Aorta (tissue), 5 donors: ENCODE measurements at places on chromosomes 5 and 9. TPM values are rescaled to one million over a fixed set of nuclear protein-coding genes. Genes with fewer than 3 reads are reported as not detected.

DNA sequence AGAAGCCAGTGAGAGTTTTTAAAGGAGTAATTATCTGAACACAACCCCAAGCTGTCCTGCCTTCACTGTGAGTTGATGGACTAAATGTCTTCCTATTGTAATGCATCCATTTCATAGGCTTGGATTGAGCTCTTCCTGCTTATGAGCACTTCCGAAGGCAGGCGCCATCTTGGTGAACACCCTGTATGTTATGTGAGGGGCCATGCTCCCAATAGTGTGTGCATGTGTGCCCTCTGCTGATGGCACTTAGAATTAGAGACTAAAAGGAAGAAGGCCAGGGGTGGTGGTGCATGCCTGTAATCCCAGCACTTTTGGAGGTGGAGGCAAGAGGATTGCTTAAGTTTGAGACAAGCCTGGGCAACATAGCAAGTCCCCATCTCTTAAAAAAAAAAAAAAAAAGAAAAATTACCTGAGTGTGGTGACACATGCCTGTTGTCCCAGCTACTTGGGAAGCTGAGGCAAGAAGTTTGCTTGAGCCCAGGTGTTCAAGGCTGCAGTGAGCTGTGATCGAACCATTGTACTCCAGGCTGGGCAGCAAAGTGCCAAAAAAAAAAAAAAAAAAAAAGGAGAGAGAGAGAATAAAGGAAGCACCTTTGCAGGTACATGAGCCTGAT lies 65.0 kb downstream of the C9orf152 start:
- no peak for DNase-seq
- H3K4me3 ChIP-seq: no peak overlapping the region
- no peak overlapping the region for H3K27ac ChIP-seq
- no peaks in the 10 kb centered on the region for H3K27me3 ChIP-seq
- peaks cover 13% of the 10 kb centered on the region for H3K4me1 ChIP-seq

Gene C9orf43
- not detected for total RNA-seq

DNA sequence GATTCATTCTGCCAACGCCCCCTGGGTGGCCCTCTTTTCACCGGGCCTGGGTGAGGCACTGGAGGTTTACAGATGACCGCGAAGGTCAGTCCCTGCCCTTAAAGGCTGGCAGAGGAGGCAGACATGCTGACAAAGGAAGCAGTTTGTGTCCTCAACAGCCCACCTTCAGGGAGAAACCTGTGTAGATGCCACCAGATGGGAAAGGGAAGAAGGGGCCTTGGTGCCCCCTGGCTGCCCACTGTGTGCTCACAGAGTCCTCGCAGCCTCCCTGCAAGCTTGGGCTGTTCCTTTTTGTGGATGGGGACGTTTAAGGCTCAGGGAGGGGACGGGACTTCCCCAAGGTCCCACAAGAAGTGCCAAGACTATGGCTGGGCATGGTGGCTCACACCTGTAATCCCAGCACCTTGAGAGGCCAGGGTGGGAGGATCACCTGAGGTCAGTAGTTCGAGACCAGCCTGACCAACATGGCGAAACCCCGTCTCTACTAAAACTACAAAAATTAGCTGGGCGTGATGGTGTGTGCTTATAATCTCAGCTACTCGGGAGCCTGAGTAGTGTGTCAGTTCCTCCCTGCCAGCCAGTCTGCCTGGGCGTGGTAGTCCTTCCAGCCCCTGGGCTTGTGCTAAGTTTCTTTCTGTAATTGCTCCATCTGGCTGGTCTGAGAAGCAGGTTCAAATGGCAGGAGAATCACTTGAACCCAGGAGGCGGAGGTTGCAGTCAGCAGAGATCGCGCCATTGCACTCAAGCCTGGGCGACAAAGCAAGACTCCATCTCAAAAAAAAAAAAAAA lies 36.2 kb downstream of the NEK6 start:
- H3K36me3 ChIP-seq: no peaks in the 10 kb centered on the region
- H3K4me1 ChIP-seq: no peaks in the 10 kb centered on the region
- no peak for DNase-seq
- H3K27ac ChIP-seq: no peak overlapping the region
- no peak overlapping the region for H3K4me3 ChIP-seq

DNA sequence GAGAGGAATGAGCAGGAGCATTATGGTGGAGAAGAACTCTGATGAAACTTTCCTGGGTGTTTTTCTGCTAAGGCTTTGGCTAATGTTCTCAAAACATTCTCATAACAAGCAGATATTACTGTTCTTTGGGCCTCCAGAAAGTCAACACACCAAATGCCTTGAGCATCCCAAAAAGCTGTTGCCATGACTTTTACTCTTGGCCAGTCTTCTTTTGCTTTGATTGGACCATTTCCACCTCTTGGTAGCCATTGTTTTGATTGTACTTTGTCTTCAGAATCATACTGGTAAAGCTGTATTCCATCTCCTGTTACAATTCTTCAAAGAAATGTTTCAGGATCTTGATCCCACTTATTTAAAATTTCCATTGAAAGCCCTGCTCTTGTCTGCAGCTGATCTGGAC lies 139.6 kb downstream of the MAN2A1 start:
- H3K27me3 ChIP-seq: no peaks in the 10 kb centered on the region
- no peak overlapping the region for H3K4me3 ChIP-seq
- no peaks in the 10 kb centered on the region for H3K4me1 ChIP-seq
- no peaks in the 10 kb centered on the region for H3K36me3 ChIP-seq

GRCh38 chr5:9069650-9070049 lies 476.2 kb downstream of the SEMA5A start:
- no peaks in the 10 kb centered on the region for H3K4me1 ChIP-seq
- no peaks in the 10 kb centered on the region for H3K27me3 ChIP-seq
- no peak for DNase-seq

Gene IFNA6
- not detected for total RNA-seq

- no peak for DNase-seq
- H3K4me3 ChIP-seq: no peak overlapping the region
- no peak overlapping the region for H3K27ac ChIP-seq
- no peaks in the 10 kb centered on the region for H3K27me3 ChIP-seq
- H3K36me3 ChIP-seq: no peaks in the 10 kb centered on the region
Observed at GRCh38 chr9:98545021-98545420, 163.7 kb downstream of the GABBR2 start.

Gene ZFP37
- total RNA-seq: 6.8 TPM

GRCh38 chr5:6736106-6736505 lies 22.9 kb downstream of the TENT4A start:
- no peaks in the 10 kb centered on the region for H3K36me3 ChIP-seq
- no peak overlapping the region for H3K27ac ChIP-seq
- DNase-seq: no peak
- no peaks in the 10 kb centered on the region for H3K27me3 ChIP-seq

DNA sequence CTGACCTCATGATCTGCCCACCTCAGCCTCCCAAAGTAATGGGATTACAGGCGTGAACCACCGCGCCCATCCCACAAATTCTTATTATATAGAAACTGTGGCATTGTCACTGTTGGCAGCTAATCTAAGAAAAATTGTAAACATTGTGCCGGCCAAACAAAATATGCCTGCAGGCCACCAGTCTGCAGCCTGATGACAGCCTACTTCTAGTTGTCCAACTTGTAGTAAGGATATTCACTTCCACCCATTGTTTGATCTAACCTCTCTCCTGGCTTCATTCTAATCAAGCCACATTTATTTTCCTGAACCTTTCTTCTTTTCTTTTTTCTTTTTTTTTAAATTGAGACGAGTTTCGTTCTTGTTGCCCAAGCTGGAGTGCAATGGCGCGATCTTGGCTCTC lies 13.7 kb upstream of the TMED9 start:
- no peak overlapping the region for H3K4me3 ChIP-seq
- no peaks in the 10 kb centered on the region for H3K36me3 ChIP-seq
- H3K4me1 ChIP-seq: no peaks in the 10 kb centered on the region
- no peak overlapping the region for H3K27ac ChIP-seq
- peak; percentile 20 for DNase-seq
- H3K27me3 ChIP-seq: no peaks in the 10 kb centered on the region

Gene AK8
- 0.72 TPM for total RNA-seq

DNA sequence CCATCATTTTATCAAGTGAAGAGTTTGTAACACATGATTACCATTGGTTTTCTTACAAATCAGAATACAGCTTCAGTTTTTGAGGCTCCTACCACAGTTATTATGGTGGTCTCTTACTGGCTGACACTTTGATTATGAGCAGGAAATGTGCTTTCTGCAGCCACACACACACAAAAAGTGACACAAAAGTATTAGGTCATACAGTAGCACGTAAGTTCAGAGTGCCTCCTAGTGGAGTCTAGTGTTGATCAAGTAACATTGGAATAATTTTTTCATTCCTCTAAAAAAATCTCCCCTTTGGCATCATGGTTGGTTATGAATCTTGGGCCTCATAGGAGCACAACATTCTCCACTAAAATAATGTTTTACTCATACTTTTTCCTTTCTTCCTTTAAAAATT lies 37.6 kb downstream of the PAM start:
- no peak for DNase-seq
- no peak overlapping the region for H3K4me3 ChIP-seq

- H3K27me3 ChIP-seq: no peaks in the 10 kb centered on the region
- no peaks in the 10 kb centered on the region for H3K36me3 ChIP-seq
- H3K4me3 ChIP-seq: no peak overlapping the region
- H3K27ac ChIP-seq: no peak overlapping the region
- no peak for DNase-seq
Observed at GRCh38 chr9:21919377-21920362, 74.5 kb downstream of the CDKN2A start.

GRCh38 chr5:82470185-82470994 lies 192.2 kb upstream of the RPS23 start:
- no peaks in the 10 kb centered on the region for H3K27me3 ChIP-seq
- DNase-seq: no peak
- no peaks in the 10 kb centered on the region for H3K4me1 ChIP-seq
- H3K27ac ChIP-seq: no peak overlapping the region

DNA sequence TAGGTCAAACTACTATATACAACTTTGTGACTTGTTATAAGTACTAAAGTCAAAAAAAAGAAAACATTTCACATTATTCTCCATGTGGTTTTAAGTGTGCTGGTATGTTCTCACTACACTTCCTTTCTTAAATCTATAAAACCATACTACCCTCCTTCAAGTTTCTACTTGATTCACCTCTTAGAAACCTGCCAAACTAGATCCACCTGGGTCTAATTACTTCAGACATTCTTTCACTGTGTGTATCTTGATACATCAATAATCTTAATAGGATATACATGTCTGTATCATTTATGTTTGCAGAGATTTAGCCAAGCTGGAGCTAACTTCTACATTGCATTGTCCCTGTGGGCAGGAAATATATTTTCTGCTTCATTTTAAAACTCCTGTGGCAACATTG lies 1012.6 kb downstream of the EFNA5 start:
- H3K4me3 ChIP-seq: no peak overlapping the region
- H3K27ac ChIP-seq: no peak overlapping the region
- no peaks in the 10 kb centered on the region for H3K4me1 ChIP-seq
- DNase-seq: no peak

DNA sequence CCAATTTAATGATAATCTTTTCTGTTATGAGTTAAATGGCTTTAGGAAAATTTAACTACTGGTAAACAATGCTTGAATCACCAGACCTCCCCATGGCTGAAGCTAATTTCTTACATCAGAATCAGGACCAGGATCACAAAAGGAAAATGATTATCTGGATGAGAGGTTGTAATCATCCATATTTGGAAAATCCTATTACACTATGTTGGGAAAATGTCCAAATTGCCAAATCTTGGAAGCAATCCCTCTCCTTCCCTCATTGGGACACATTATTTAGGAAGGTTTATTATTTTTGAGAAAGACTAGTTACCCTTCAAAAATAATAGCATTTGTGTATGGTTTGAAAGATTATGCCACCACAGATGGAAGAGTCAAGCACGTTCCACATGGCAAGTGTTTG lies 130.7 kb upstream of the MINAR2 start:
- no peak overlapping the region for H3K27ac ChIP-seq
- DNase-seq: no peak
- no peaks in the 10 kb centered on the region for H3K36me3 ChIP-seq
- no peaks in the 10 kb centered on the region for H3K27me3 ChIP-seq
- H3K4me3 ChIP-seq: no peak overlapping the region
- H3K4me1 ChIP-seq: no peaks in the 10 kb centered on the region

- no peaks in the 10 kb centered on the region for H3K4me1 ChIP-seq
- DNase-seq: no peak
- no peak overlapping the region for H3K4me3 ChIP-seq
Observed at GRCh38 chr9:16459421-16460148, 410.9 kb downstream of the BNC2 start.

DNA sequence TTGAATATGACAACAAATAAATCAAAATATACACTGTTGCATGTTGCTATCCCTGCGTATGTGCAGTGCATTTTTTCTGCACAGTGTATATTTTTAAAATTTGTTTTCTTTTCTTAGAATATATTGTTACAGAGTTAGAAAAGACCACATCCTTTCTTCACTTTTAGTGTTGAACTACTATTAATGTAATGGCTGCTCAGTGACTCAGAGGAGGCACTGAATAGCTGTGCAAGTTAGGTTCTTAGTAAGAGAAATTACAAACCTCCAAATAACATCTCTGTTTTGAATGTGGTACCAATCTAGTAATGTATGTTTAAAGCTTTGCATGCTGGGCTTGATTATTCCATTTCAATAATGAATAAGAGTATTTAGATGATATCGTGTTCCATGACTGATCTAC lies 208.9 kb upstream of the PRR16 start:
- H3K4me3 ChIP-seq: no peak overlapping the region
- no peaks in the 10 kb centered on the region for H3K4me1 ChIP-seq
- no peaks in the 10 kb centered on the region for H3K36me3 ChIP-seq
- H3K27ac ChIP-seq: no peak overlapping the region
- H3K27me3 ChIP-seq: no peaks in the 10 kb centered on the region

GRCh38 chr5:18050345-18050744 lies 416.1 kb downstream of the TAF11L14 start:
- no peaks in the 10 kb centered on the region for H3K27me3 ChIP-seq
- no peak overlapping the region for H3K27ac ChIP-seq
- no peaks in the 10 kb centered on the region for H3K4me1 ChIP-seq
- H3K4me3 ChIP-seq: no peak overlapping the region
- DNase-seq: no peak

Gene PCDHB8
- 4.3 TPM for total RNA-seq

DNA sequence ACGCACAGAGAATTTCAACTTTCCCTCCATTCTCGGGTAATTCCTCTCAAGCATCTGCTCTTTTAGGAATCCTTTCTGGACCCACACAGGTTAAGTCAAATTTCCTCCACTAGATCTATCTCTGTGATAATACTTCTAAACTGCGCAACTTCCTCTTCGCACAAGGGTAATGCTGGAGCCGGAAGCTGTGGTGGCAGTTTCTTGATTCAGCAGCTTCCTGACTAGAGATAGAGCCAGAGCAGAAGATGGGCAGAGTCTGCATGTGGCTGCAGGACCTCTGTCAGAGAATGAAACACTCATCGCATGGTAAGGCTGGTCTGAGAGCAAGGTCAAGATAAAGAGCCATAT lies 11.1 kb upstream of the CDC42SE2 start:
- H3K27me3 ChIP-seq: no peaks in the 10 kb centered on the region
- H3K4me3 ChIP-seq: no peak overlapping the region
- peak; percentile 81 for DNase-seq
- H3K27ac ChIP-seq: no peak overlapping the region
- no peaks in the 10 kb centered on the region for H3K4me1 ChIP-seq
- no peaks in the 10 kb centered on the region for H3K36me3 ChIP-seq

Gene RGS3
- 161 TPM for total RNA-seq

GRCh38 chr9:38359297-38359653 lies 33.2 kb upstream of the ALDH1B1 start:
- H3K4me1 ChIP-seq: no peaks in the 10 kb centered on the region
- H3K36me3 ChIP-seq: no peaks in the 10 kb centered on the region
- H3K27me3 ChIP-seq: no peaks in the 10 kb centered on the region
- H3K4me3 ChIP-seq: no peak overlapping the region
- H3K27ac ChIP-seq: no peak overlapping the region
- no peak for DNase-seq

GRCh38 chr5:178339272-178339671 lies 106.7 kb upstream of the PHYKPL start:
- H3K36me3 ChIP-seq: no peaks in the 10 kb centered on the region
- no peak overlapping the region for H3K27ac ChIP-seq
- H3K27me3 ChIP-seq: no peaks in the 10 kb centered on the region
- no peak overlapping the region for H3K4me3 ChIP-seq
- H3K4me1 ChIP-seq: no peaks in the 10 kb centered on the region
